ENCODE measurements at places on chromosomes 2 and 18.

DNA sequence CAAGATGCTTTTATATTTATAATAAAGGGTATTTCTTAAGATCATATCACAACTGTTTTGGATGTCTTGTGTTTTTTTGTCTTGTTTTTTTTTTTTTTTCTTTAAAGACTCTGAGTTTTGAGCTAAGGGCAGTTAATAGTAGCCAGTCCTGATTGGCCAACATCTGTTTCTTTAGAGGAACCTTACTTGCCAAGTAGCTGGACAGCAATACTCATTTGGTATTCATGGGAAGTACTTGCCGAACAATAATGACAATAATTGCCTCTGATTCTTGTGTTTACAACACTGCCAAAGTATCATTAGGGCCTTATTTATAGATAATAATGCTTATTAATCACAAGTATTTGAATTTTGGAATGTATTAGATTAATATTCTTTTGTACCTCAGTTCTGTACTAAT, 17.1 kb upstream of the POU3F3 start:
- DNase-seq: no peak

DNA sequence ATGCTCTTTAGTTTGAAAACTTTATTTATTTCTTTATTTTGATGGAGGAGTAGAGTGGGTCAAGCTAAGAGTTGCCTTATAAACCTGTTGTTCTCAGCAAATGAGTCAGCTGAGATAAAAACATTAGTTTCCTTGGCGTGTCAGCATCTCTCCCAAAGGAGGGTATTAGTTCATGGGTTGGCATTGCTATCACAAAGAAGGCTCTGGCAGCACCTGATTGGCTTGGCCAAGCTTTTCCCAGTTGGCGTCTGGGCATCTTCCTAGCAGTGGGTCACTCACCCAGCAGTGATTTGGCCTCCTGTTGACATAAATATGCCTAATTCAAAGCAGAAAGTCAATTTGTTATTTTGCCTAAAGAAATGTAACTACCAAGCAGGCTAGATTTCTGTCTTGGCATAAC, 200.7 kb upstream of the TNP1 start:
- DNase-seq: no peak

DNA sequence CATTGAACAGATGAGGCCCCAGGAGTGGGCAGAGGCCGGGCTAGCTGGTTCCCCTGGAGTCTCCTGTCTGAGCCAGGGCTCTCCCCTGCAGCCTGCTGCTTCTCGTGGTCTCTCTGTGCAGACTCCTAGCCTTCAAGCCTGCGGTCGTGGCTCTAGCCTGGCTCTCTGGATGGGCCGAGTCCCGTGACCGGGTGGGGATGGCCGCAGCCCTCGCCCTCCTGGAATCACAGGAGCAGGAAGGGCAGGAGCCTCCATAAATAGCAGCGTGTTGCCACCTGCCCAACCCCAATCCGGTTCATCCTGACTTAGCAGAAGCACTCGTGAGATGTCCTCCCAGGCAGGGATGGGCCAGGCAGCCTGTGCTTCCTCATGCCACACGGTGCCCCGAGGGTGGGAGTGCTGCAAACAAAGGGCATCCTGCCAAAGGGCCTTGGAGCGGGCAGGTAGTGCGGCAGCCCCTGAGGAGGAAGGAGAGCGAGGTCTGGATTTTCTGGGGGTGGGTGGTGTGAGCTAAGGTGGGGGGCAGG, 43.9 kb downstream of the FOSL2 start:
- peak; percentile 76 for DNase-seq

GRCh38 chr2:150619607-150620330, 132.3 kb upstream of the RND3 start:
- DNase-seq: no peak

GRCh38 chr2:109110170-109110569, 18.8 kb upstream of the SH3RF3 start:
- no peak for DNase-seq

GRCh38 chr2:222792001-222792611, 68.7 kb upstream of the ACSL3 start:
- DNase-seq: no peak

- no peak for DNase-seq
Observed at GRCh38 chr2:224817676-224818075, 101.5 kb upstream of the CCDC195 start.

DNA sequence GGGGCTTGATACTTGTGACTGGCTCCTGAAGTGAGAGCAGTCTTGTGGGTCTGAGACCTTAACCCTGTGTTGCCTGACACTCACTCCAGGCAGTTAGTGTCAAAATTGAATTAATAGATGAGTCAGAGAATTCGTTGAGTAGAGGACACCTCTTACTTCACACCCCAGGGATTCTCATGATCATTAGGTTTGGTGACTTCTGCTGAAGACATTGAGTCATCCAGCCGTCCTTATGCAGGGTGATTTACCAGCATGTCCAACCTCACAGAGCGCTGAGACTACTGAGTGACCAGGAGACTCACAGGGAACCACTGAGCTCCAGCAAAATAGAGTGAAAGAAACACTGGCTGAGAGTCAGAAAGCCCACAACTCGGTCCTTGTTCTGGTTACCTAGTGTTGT, 36.0 kb upstream of the EVA1A start:
- DNase-seq: no peak

- DNase-seq: no peak
Observed at GRCh38 chr2:219071131-219071816, 10.6 kb upstream of the IHH start.

GRCh38 chr18:21134895-21135294, 23.3 kb upstream of the ROCK1 start:
- DNase-seq: no peak

DNA sequence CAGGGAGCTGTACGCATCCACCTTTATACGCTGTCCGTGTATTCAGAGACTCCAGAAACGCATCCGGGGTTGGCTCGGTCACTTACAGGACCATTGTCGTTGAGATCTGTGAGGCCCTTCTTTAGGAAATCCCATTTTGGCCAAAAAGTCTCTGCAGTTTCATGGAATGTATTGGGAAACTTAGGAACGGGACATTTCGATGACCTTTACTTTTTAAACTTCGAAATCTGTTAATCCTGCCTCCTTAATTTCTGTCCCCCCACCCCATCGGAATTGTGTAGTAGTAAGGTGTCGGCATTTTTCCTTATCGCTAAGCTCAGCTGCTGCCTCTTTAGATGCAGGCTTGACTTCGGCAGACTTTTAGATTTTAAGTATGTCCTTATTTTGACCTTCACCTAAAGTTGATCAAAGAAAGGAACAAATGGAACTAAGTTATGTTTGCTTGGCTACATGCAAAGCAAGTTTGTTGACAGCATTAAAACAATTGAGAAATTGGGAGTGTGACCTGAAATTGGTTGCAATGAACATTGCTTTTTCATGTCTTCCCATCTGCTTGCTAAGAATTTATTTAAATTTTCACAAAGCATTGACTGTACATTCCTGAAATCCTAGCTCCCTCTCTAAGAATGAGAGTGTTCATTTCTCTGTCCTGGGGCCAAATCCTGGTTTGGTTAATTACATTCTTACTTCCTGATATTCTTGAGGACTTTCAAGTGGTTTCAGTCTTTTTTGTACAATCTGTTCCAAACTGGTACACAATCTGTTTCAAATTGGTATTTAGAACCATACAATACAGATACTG, 884 bp upstream of the RAPH1 start:
- no peak for DNase-seq

DNA sequence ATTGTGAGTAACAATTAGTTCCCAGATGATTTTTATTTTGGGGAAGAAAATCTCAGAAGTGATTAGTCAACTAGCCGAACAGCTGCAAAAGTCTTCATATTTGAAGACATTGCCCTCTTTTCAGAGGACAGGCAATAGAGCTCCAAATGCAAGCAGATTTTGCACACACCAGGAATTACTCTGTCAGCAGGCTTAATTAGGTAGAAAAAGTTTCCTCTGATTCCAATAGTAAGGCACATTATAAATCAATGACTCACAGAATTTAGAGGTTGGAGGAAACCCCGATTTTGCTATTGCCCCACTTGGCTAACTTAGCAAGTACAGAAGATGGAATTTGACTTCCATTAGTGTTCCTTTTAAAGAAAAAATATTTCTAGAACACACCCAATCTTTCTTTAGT, 30.7 kb upstream of the SCN1A start:
- no peak for DNase-seq

GRCh38 chr2:30385327-30385726, 61.7 kb upstream of the LCLAT1 start:
- no peak for DNase-seq

DNA sequence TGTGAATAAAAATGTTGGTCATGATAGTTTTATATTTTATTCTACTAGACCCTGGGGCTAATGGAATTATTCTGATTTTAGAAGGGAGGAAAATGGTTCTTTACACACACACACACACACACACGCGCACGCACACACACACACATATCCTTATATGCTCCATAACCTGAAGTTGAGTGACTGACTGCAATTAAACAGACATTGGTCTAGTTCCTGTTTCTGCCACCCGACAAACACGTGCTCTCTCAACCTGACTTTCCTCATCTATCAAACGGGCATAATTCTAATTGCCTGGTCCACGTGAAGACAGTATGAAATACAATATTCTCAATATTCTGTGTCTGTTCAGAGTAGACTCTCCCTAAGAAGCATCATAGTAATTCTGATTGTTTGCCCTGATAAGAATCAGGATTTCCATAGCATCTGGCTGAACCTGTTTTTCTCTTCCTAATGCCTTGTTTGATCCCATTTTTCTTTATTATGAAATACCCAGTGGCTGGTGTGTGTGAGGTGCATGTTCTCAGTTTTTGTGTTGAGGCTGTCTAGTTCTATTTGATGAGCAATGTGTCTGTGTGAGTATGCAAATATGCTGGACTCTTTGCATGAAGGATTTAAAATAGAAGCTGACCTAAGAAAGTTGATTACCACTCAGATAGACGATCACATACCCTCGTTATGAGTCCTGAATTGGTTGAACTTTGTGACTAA, 51.0 kb downstream of the SETBP1 start:
- no peak for DNase-seq

DNA sequence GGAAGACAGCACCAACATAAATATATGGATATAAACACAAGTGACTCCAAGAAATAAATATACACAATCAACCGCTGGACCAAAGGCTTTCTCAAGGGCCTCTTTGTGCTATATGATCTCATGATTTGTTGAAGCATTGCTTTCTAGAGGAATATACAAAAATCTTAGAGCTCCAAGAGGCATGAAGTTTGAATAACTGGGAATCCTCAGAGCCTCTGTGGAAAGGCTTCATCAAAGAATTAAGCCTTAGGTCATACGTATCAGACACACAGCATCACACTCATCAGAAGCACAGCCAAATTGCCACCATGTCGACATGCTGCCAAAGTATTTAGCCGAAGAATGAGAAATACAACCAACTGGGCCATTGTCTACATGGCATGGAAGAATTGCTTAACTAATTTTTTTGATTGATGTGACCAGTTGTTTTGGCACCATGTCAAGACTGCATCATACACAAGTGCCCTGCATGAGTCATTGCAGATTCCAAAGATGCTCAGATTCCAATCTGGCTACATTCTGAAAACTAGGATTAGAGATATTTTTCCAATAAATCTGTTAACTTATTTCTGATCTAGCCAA, 860.6 kb upstream of the ZEB2 start:
- no peak for DNase-seq

DNA sequence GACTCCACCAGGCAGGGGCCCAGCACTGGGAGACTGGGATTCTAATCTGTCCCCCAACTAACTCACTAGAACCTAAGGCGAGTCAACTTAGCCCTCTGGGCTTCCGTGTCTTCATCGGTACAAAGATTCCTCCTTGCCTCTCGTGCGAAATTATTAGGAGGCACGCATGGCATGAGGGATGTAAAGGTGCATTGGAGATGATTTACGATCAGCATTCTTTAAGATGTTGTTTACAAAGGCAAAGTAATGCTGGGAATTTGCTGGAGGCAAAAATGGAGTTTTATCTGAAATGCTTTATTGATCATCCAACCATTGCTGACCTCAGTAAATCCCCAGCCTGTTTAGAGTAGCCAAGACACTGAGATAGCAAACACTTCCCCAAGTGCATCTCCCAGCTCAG, 171.8 kb upstream of the KLHL29 start:
- DNase-seq: no peak
